ENCODE measurements at places on chromosomes 1 and 21.
A peak's percentile ranks its signal among the peaks of the same experiment; 100 is the strongest.

GRCh38 chr1:36401602-36402503 lies 4.1 kb upstream of the LSM10 start:
- no peak for DNase-seq

- no peak for DNase-seq
Observed at GRCh38 chr1:53601867-53602775, 136.8 kb downstream of the GLIS1 start.

- DNase-seq = no peak
Observed at GRCh38 chr1:91806181-91806768, 79.7 kb downstream of the TGFBR3 start.

GRCh38 chr1:2929335-2929734 lies 91.9 kb upstream of the ACTRT2 start:
- no peak for DNase-seq

DNA sequence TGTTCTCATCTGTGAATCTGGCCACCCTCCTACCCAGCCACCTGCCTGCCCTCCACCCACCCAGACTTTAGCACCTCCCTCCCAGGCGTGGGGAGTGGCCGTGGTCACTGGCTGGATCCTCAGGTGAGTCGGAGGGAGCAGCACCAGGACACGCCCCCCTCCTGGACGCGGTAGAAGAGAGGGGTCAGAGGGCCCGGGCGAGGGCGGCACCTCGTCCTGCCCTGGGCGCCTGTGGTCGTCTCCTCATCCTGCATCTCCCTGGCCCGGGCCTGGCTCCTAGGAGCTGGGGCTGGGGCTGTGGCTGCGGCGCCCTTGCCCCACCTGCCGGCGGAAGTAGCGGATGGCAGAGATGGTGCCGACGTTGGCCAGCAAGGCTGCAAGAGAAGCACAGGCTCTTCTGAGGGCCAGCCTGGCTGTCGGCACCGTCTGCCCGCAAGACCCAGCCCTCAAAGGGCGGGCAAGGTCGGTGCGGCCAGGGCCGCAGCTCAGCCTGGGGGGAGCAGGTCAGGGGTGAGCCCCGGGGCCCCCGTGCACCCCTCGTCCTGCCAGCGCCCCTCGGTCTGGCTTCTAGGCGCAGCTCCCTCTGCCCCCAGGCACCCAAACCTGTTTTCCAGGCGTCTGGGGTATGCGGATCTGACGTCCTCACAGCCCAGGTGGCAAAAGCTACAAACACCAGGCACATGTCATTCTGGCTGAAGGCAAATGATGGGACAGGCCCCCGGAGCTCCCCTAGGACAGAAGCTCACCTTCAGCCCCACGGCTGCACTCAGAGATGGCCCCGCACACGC lies 5.8 kb downstream of the PERM1 start:
- DNase-seq = peak; percentile 42

DNA sequence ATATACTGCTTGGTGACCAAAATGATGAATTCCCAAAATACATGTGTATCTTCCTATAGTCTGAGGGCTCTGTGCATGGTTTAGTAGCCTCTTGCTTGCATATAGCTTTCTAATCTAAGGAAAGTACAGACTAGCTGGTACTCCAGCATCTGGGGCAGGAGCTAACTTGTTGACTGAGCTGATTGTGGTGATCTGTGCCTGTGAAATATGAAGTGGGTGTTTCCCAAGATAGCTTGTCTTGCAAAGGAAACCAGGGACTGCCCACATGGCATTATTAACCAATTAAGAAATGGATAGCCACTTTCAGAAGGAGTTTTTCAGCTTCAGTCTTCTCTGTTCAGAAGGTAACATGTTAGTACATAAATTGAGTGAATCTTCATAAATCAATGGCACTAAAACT lies 219.8 kb downstream of the NEGR1 start:
- no peak for DNase-seq

GRCh38 chr1:16187748-16188401 lies 24.6 kb downstream of the ARHGEF19 start:
- peak; percentile 85 for DNase-seq

GRCh38 chr1:89794406-89794805 lies 26.4 kb upstream of the LRRC8D start:
- DNase-seq = peak; percentile 77

DNA sequence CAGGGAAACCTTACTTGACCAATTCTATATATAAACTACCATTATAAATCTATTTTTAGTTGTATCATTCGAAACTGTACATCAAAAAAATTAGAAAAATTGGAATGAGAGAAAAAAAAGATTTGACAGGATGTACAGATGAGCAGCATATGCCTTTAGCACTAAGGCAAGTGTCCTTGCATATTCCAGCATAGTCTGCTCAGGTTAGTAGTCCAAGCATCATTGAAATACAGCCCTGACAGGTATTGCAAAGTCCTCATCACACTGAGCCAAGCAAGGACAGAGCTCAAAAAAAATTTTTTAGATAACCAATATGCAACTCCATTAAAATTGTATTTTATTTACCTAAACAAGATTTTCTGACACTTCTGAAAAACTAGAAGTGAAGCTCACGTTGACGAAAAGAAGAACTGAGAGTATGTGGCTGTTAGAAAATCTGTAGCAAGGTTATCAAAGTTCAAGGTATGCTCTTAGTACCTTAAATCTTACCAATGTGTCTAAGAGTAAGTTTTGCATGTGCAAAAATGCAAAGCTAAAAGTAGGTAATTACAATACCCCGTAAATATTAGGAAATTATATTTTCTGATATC lies 465.6 kb upstream of the ADGRL4 start:
- DNase-seq = no peak

DNA sequence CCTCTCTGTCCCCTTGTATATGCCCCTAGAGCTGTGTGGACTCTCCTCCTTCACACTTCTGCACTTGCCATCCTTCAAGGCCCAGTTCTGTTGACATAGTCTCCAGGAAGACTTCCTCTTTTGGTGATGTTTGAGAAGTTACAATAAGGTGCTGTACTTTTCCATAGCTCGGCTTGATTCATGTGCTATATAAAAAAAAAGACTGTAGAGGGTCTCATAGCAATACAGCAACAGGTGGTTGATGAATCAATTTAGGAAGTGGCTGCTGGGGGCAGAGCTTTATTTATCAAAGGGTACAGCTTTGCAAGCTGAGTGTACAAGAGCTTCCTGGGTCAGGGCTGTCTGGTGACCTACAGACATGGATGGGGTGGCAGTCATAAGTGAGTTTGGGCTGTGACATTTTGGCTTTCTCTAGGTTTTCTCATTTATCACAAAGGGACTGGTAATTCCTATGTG lies 102.7 kb downstream of the RUNX1 start:
- DNase-seq = no peak

DNA sequence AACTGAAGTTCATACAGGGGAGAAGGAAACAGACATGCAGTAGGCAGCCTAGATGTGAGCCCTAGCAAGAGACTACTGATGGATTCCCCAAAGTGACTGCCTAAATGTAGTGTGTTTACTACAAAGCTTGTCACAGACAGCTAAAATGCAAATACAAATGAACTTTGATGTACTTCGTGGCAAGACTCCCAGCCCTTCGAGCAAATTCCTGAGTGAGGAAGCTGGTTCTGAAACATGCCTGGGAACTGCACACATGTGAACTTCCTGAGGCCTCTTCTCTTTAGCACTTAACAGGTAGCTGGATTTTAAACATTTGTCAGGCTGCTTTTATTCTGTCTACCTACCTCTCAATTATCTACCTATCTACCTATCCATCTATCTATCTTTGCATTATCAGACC lies 6.7 kb upstream of the IRF2BP2 start:
- peak; percentile 66 for DNase-seq

GRCh38 chr1:76141929-76142328 lies 67.4 kb downstream of the ST6GALNAC3 start:
- no peak for DNase-seq

GRCh38 chr1:41272601-41273000 lies 30.5 kb upstream of the SCMH1 start:
- DNase-seq = no peak

DNA sequence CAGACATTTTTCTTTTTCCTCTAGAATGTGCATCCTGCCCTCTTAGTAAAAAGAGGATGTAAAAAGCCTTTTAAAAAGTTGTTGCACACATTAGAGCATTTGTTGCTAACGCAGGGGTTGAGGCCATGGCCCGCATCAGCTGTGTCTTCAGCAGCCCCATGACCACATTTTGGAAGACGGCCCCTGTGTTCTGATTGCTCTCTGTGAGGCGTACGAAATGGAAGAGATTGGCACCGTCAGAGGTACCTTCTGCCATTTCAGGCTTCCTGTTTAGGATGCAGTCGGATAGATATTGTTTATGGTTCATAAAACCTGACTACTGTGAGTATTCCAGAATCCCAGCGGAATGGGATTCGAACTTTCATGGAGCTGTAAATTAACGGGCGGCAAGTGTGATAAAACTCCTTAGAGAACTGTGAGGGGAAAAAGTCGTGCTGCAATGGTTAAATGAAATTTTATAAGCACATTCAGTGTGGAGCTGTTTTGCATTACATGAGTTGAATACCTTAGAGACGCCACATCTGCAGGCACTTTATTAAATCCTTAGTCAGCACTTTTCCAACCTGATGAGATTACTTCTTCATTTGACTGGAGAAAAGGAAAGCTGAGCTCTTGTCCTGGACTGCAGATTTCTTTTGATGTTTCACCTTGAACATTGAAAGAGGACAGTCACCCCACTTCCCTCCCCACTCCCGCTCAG lies 273.9 kb downstream of the TM2D1 start:
- peak; percentile 25 for DNase-seq

DNA sequence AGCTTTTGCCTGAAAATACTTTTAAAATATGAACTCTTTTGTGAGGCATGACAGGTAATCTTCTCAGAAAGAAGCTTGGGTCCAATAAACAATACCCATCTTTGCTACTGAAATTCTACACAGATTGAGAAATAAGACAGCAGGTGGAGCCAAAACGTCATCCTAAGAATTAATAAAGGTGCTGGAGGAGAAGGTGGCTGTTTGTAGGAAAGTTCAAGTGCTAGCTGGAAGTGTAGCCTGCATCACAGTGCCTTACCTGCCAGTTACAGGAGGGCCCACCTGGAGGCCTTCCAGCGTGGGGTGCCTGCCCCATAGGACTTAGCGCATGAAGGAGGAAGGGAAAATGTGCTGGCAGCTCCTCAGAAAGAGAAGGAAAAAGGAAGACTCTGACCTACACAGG lies 93.7 kb downstream of the TTC3 start:
- DNase-seq = no peak

DNA sequence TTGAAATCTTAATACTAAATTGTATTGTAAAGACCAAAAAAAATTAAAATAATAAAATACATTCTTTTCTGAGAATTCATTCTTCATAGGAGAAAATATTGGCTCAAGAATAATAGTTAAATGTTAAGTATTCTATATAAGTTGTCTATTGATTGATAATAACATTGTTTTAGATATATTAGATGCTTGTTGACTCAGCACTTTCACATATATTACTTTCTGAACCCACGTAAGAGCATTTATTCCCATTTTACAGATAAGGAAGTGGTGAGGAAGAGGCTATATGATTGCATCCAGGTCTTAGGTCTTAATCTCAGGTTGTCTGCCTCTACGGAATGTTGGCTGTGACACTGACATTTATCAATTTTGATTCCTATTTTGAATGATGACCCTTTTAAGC lies 898.8 kb downstream of the TTLL7 start:
- no peak for DNase-seq

DNA sequence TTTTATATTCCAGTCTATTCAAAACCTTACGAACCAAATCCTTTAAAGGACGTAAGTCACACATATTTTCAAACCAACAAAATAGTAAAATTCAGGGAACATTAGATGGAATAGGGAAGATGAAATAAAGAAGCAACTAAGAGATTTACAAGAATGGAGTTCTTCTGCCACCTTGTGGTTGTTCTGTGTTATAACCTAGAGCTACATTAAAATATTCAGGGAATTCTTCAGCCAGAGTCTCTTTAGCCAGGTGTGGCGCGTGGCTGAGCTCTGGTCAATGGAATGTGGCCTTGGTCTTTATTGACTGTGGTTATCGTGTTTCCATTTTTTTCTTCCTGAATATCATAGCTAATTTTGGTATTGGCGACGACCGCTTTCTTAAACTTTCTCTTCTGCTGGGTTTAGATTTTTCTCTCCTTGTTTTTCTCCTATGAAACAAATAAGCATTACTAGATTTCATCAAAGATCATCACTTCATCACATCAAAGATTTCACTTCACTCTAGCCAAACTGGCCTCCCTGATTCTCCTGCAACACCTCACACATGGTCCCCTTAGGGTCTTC lies 221.3 kb downstream of the MRPL39 start:
- DNase-seq = peak; percentile 86

GRCh38 chr1:24567792-24568388 lies 12.0 kb downstream of the NCMAP start:
- DNase-seq = peak; percentile 15

- DNase-seq = no peak
Observed at GRCh38 chr1:91171898-91172297, 150.1 kb upstream of the ZNF644 start.

GRCh38 chr1:33047839-33048305 lies 11.2 kb upstream of the AK2 start:
- DNase-seq = peak; percentile 60

GRCh38 chr1:21536218-21536617 lies 27.0 kb downstream of the ALPL start:
- peak; percentile 31 for DNase-seq

- DNase-seq = no peak
Observed at GRCh38 chr1:111879081-111879480, 110.4 kb downstream of the KCND3 start.

DNA sequence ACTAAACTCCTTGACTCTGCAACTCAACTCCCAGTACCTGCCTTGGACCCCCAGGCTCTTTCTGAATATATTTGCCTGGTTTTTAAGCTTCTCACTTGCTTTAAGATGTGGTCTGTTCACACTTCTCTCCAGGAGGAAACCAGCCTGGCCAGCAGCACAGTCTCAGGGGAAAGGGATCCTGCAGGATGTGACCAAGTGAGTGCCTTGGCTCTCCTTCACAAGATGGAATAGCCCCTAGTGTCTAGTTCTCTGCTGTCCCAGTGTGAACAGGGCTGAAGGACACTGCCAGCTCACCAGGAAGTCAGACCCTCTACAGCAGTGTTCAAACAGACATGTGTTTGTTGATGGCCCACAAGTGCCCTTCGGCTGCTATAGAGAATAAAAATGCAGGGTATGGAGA lies 32.9 kb downstream of the CD244 start:
- DNase-seq = no peak

All from choroid plexus epithelial cell (primary cell).